ENCODE measurements at places on chromosomes 11 and 22.

DNA sequence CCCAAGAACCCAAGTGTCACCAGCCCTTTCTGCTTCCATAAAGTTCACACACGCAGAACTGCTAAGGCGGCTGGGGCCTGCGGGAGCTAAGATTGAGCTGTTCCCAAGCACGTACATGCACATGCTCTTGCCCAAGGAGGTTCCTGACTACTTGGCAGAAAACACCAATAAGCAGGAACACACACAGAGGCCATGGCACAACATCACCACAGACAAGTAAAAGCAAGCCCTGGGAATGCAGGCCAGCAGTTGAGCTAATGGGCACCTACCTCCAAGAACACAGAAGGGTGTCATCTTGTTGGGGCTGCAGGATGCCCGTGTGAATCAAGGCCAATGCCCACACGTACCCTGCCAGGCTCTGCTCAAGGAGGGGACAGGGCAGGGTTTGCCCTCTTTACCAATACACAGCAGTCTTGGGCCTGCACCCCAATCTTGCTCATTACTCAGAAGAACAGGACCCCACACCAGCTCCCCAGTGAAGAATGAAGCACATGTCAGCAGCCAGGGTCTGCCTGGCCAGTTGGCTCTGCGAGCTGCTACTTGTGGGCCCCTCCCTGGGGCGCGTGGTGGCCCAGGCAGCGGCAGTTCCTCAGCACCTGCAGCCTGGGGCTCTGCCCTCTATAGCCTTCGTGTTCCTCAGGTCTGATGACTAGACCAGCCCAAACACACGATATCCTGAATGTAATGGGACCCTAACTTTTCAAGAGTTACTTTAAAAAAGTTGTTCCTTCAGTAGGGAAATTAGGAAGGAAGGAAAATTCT lies 32.3 kb upstream of the CYP2D6 start:
- DNase-seq: no peak

- no peak for DNase-seq
Measured at GRCh38 chr11:20311444-20311843, 52.1 kb upstream of the HTATIP2 start.

GRCh38 chr11:22317656-22318055 lies 20.5 kb upstream of the SLC17A6 start:
- no peak for DNase-seq

DNA sequence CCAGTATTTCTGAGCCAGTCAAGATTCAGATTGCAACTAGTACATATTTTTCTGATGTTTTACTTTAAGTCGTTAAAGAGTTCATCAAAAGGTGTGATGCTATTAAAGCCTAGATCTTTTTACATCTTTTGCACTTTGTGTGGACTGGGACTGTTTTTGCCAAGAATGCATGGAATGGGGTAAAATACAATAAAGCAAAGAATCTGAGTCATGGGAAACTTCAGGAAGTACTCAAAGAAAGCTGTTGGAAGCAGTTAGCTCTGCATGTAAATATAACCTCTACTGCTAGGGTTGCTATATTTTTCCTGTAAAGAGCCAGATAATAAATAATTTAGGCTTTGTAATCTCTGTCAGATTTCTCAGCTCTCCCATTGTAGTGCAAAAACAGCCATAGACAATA lies 20.9 kb downstream of the ATXN10 start:
- no peak for DNase-seq

DNA sequence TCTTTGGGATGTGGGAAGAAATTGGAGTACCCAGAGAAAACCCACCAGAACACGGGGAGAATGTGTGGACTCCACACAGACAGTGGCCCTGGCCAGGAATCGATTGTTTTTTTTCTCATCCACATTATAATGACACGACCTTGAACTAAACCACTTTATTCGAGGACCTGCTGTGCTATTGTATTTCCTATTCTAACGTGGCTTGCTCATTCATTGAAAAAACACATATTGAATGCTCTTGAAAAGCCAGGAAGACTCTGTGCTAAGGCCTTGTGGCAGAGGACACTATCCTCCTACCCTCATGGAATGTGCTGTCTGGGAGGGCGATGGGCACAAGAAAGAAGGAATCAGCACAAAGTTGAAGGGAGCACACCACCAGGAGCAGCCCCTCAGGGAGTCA lies 9.1 kb upstream of the SREBF2 start:
- no peak for DNase-seq

DNA sequence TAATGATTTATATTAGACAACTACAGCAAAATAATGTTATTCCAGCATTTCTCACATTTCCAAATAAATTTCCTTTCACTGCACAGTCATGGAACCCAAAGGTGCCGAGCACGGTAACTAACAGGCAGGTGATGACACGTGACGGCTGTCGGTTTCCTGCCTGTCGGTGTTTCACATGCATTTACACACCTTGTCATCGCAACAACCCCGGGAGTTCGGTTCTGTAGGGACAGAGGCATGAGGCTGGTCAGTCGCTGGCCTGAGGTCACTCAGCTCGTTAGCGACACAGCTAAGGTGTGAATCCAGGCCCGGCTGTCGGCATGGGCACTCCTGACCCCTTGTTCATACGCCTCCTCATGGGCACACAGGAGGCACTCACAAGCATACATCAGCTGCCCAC lies 9.9 kb downstream of the DNAL4 start:
- no peak for DNase-seq

DNA sequence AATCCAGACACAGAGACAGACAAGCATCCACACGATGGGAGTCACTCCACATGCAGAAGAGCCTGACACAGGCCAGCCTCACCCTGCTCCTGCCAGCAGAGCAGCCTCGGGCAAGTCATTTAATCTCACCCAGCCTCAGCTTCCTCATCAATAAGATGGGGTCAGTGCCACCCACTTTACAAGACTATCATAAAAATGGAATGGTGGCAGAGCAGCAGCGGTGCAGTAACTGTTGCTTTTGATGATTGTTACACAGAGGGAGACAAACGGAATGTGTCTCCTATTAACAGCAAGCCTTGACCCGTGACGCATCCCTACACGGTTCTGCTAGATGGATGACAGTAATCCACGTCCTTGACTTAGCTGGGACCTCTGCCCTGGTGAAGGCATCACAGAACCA lies 26.0 kb upstream of the ARFGAP3 start:
- DNase-seq: no peak

DNA sequence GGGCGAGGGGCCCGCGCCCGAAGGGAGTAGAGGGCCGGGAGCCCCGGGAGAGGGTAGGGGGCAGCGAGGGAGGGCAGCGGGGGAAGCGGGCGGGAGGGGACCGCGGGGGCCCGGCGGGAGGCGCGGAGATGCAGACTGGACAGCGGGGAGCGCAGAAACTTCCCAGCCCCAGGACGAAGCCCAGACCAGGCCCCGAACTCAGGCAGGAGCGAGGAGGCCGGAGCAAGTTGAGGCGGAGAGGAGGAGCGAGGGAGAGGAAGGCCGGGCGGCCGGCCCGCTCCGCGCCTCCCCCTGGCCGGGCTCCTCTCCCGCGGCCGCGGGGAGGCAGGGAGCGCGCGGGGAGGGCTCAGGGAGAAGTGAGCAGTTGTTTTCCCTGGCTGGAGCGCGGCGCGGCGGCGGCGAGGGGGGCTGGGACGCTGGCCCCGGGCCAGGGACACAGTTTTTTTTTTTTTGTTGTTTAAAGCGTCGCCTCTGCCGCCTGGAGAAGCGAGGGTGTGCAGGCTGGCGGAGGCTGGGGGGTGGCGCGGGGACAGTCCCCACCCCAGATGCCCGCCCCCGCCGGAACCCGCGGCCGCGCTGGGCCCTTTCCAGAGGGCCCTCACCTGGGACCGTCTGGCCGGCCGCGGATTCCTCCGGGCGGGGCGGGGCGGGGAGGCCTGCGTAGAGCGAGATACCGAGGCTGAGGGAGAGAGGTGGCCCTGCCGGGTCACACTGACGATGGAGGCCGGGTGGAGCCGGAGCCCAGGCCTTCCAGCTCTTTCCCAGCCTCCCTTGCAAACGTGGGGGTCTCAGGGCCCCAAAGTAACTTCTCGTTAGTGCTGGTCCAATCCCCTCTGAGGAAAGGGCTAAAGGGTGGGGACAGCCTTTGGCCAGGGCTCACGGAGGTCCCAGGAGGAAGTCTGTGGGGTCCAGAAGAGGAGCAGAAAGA lies at the start of gene LTBP3:
Gene LTBP3 (minus strand): TSS at position 358 of the 928 bp plus-strand sequence. CDS start 400 bp downstream, outside the sequence.
- peak; percentile 67 for DNase-seq

DNA sequence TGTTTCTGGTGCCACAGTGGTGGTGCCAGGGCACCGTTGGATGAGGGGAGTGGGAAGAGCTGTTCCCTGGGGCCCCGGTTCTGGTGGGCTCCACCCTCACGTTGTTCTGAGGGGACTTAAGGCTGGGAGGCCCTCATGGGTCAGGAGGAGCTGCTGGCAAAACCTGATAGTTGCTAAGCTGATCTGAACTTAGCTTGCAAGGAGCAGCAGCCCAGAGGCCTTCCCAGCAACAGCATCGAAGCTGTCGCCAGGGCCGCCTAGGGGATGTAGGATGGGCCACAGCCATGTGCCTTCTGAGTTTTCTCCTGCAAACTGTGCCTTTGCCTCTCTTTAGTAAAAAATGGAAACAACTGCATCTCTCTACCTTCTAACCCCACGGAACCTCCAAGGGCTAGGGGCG lies 240.2 kb downstream of the TBC1D22A start:
- no peak for DNase-seq

GRCh38 chr11:21892736-21893564 lies 299.9 kb upstream of the ANO5 start:
- no peak for DNase-seq

GRCh38 chr11:9656864-9657263 lies 7.0 kb upstream of the SWAP70 start:
- no peak for DNase-seq

DNA sequence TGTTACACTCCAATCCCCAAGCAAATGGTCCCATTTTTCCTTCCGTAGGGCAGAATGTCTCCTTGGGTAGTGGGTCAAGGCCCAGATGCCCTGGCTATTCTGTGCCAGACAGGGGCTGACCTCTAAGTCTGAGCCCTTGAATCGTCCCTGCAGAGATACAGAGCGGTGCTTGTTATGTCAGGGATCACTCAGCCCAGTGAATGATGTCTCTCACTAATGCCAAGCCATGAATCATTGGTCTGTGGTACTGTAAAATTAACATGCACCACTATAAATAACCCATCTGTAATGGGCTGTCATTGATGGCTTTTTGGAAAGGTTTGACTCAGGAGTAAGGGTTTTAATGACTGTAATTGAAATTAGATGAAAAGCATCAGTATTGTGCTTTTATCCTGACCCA lies 35.3 kb upstream of the KIRREL3 start:
- no peak for DNase-seq

DNA sequence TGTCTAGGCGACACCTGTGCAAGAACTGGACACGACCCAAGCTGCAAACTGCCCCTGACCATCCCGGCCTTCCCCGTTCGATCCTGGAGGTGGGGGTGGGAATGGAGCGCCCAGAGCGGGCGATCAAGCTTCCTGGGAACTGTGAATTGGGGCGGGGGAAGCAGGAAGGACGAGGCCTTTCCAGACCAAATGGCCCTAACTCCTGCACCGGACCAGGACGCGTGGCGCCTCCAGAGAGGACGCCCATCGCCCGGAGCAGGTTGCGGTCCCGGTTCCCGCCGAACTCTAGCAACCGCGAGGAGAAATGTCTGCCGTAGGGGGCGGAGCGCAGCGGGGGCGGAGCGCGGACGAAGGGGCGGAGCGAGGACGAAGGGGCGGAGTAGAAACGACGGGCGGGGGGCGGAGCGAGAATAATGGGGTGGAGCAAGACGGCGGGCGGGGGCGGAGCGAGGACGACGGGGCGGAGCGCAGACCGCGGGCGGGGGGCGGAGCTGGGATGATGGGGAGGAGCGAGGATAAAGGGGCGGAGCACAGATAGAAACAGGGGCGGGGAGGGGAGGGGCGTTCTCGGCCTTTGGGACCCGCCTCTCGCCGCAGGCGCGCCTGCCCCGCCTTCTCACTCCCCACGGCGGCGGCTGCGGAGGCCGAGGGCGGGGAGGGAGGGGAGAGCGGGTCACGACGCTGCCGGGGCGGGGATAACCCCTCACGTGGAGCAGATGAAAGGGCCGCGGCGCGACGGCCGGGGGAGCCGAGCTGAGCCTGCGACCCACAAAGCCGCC lies at the start of gene ZNRF3:
Gene ZNRF3 (plus strand): TSS at position 695 of the 779 bp plus-strand sequence. CDS start 195 bp downstream, outside the sequence.
- peak; percentile 85 for DNase-seq

- no peak for DNase-seq
Measured at GRCh38 chr11:105799728-105800462, 190.0 kb downstream of the GRIA4 start.

DNA sequence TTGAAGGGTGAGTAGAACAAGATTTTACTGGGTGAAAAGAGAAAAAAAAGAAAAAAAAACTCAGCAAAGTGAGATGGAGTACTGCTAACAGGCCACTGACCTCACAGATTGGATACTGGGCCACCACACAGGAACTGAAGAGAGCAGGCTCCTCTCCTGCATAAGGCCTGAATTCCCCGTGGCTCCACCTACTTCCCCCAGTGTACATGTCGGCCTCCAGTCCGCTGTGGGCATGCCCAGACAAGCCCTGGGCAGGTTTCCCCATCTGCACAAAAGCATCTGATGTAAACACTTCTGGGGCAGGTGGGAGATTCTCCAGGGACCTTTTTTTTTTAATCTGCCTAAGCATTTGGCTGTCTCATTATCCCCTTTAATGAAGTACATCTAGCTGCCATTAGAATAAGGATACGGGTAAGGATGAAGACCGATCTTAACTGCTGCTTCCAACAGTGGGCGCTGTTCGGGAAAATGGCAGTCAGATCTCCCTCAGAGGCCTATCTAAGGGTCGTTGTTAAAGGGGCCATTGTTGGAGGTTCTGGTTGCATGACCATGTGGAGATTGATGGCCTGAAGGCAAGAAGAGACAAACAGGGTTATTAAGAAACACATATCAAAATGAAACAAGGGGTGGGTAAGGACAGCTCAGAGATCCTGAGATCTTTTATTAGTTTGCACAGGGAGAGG lies 48.5 kb downstream of the MS4A13 start:
- peak; percentile 98 for DNase-seq

GRCh38 chr22:38018938-38019827 lies 34.8 kb upstream of the SOX10 start:
- no peak for DNase-seq

DNA sequence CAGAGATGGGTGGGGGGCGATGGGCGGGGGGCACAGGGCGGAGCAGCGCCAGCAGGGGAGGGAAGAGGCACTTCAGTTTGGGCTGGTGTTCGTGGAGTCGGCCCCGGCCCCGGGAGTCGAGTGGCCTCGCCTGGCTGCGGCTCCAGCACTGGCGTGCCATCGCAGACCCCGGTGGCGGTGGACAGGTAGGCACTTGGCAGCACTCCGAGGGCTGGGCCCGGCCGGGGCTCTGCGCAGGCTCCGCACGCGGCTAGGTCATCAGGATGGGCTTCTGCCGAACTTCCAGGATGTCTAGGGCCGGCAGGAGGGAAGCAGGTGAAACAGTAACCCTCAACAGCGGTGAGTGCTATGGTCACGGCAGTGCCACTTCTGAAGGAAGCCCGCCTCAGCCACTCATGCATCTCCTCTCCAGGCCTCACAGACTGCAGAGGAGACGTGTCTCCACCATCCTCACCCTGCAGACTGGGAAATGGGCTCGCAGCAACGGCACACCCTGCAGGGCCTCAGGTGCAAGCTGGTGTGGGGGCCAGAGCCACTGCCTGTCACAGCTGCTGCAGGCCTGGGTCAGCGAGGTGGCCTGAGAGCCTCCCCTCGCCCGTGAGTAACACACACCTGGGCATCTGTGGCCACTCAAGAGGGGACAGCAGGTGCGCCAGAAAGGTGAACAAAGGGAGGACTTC lies 33.3 kb downstream of the NUP50 start:
- no peak for DNase-seq
